ENCODE measurements at places on chromosomes 6 and 20.
A peak's percentile ranks its signal among the peaks of the same experiment; 100 is the strongest.

DNA sequence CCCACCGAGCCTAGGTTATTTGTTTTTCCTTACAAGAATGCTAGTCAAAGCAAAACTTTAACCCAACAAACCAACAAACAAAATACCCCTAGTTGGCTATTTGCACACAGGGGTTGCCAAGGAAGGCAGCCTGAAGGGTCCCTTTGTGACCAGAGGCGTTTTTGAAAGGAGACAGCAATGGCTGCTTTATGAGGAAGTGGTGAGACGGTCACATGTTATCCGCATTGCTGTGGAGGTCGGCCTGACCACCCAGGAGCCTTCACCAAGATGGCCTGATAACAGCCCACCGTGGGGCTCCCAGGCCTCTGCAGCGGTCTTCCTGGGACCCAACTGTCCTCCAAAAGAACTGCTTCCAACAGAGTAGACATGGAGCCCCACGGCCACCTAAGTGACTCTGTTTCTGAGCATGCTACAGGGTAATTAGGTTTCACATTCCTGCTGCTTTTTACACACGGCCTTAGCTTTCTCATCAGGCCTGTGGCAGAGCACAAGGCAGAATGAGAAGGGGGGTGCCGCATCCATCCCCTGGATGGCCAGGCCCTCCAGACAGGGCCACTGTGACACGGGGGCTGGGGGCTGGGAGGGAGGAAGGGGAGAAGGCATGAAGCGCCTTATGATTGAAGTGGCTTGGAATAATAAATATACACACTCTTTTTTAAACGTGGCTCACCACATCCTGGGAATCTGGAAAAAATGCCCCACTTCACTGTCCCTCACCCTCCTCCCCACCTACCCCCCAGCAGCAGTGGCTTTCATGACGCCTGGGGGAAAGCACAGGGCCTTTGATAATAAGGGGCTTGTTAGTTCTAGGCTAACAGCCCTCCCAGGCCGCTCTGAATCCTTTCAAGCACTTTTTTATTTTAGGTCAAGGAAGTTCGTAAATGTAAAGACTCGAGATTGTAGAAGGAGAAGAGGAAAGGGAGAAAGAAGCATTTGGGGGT is 86.0 kb downstream of the CLIC5 start:
- DNase-seq: no peak

- DNase-seq: no peak
Measured at GRCh38 chr6:150272976-150273315, 95.9 kb upstream of the IYD start.

DNA sequence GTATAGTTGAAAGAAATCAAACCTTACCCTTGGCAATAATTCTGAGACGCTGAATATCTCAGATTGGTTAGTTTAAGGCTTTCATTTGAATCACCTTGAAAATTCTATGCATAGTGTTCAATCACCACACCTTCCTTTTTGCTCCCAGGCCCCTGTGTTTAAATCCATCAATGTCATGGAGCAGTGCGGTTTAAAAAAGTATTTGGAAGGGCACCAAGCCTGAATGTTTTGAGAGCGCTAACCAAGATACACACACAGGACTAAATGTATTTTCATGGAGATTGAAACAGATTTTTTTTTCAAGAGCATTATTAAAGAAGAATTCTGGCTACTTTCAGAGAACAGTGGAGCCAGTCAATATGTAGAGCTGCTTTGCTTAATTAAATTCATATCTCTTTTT is 195.7 kb downstream of the CENPW start:
- no peak for DNase-seq

DNA sequence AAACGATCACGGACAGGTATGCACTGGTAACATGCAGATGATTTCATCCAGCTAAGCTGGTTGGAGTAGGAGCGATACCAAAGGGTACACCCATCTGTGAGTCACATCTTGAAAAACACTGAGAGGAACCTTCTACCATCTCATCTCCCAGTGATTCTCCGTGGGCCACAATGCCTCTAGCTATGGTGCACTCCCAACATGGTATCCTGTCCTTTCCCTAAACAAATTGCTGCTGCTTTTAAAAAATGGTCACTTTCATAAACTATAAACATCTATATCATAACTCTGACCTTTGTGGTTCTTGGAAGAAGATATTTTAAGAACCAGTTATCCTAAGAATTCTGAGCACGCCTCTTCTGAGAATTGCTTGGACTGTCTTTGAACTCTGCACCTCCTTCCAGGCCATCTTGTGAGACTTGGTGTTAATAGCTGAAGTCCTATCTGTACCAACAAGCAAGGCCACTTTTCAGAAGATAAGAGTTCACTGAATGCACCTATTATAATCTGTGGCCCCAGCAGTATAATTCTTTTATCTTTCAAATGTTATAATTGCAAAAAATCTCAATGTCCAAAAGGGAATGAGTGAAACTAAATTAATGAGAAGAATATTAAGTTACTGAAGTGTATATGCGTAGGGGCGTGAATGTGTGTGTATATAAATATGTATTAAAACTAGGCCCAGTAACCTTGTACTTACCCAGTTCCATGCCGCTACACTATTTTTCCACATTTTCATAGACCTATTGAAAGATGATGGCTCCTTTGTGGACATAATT is 70.5 kb upstream of the TPD52L1 start:
- no peak for DNase-seq

GRCh38 chr6:79604583-79605037 is 26.5 kb upstream of the SH3BGRL2 start:
- no peak for DNase-seq

GRCh38 chr6:100347901-100348550 is 116.7 kb downstream of the SIM1 start:
- DNase-seq: no peak

- no peak for DNase-seq
Measured at GRCh38 chr6:134797400-134798113, 152.3 kb downstream of the ALDH8A1 start.

- peak; percentile 50 for DNase-seq
Measured at GRCh38 chr6:76885861-76886301, 577.4 kb downstream of the HTR1B start.

DNA sequence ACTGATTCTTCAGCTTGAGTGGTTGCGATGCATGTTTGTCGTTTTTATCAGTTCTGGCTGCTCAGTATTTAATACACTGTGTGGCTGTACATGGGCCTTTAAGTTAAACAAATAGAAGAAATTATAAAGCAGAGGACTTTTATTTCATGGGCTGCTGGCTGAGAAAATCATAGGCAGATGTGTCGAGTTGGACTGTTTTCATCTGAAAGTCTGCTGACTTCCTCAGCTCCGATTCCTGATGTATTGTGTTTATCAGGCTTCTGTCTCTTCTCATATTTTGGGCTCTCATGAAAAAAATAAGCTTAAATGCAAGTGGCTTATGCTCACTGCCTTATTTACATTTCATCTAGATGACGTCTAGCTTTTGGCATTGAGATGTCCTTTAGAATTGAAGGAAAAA is 129.5 kb upstream of the GGTLC1 start:
- peak; percentile 29 for DNase-seq

GRCh38 chr20:62557999-62558408 is 82.2 kb upstream of the GATA5 start:
- no peak for DNase-seq

- DNase-seq: peak; percentile 5
Measured at GRCh38 chr6:106975738-106976064, 1.2 kb upstream of the CD24 start.

- no peak for DNase-seq
Measured at GRCh38 chr20:56760610-56761009, 131.5 kb downstream of the TFAP2C start.

DNA sequence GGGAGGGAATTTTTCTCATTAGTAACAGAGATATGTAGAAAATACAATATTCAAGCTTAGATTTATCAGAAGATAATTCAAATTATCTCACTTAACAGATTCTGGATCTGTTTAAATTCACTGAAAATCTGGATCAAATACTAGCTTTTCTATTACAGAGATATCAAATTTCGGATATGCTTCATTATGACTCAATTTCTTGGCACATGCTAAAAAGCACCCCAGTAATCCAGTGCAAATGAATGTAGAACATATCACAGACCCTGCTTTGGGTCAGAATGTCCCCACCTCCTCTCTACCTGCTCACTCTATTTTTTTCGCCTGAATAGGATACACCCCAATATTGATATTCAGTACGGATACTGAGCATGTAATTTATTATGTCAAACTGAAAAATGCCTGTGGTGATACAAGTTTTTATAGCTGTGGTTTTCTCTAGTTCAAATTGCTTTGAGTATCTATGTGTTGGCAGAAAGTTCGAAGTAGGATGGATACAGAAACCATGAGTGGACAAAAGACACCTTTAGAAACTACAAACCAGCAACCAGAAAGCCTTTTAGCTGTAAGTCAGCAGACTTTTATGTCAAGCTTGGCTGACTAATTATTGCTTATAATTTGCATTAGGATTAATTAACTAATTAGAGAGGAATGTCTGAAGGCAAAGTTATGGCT is 290.0 kb downstream of the TFAP2B start:
- no peak for DNase-seq

- DNase-seq: no peak
Measured at GRCh38 chr20:61705386-61706258, 360.1 kb downstream of the TAF4 start.

- no peak for DNase-seq
Measured at GRCh38 chr6:141833001-141833655, 299.6 kb upstream of the GJE1 start.

DNA sequence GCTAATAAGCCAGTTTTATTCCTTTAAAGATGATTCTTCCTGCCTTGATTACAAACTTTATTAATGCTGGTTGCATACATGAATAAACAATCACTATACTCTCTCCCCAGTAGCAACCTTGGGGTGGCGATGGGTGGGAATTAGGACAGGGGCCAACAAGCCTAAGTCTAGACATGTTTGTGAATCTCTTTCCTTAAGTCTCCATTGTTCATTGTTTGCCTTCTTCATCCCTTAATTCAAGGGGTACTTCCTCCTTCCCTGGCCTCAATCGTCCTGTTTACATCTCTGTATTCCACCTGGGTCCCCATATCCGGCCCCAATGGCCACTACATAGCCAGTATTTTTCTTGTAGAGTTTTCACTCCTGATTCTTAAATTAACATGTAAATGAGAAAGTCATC is 66.0 kb downstream of the ARHGAP18 start:
- no peak for DNase-seq

DNA sequence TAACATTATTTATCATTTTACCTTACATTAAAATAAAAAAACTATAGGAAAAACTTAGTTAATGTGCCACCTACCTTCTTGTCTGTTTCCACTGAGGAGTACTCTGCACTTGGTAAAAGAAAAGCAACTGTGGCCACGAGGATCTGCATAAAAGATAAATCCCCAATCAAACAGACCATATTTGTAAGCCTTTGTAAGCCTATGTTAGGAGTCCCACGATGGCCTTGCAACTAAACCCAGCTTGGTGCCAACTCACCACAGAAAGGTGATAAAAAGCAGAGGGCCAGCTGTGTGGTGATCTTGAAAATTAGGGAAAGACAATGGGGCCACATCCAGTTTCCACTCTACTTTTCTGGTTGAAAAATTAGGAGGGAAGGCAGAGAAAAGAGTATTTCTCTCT is 156.9 kb downstream of the INSM1 start:
- no peak for DNase-seq

GRCh38 chr6:162636167-162636566 is 91.4 kb downstream of the PRKN start:
- no peak for DNase-seq

DNA sequence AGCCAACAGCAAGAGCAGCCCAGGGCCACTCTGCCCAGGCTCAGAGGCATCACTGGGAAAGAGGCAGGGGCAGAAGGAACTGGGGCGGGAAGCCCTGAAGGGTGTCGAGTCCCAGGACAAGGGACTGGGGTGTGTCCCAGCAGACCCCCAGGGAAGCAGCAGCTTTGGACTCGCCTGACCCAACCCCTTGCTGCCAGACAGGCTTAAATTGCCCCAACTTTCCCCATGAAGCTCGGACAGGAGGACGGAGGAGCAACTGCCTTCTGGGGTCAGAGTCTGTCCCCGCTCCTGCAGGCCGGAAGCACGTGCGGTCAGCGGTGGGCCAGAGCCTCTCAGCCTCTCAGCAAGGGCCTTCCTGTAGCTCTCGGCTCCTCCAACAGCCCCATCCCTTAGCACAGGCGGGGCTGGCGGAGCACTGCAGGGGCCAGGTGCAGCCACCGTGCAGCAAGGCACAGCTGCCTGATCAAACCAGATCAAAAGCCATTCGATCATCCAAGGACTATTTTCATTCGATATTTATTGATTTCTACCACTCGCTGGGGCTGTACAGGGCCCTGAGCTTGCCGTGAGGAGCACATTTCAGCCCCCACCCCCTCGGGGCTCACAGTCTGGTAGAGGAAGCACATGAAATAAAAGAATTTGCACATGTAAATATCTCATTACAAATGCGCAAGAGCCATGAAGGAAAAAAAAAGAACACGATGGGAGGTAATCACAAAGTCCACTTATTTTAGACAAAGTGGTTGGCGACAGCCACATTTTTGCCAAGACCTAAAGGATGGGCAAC is 31.8 kb upstream of the STX16 start:
- DNase-seq: no peak

- DNase-seq: no peak
Measured at GRCh38 chr20:17617212-17617867, 47.5 kb downstream of the DSTN start.

DNA sequence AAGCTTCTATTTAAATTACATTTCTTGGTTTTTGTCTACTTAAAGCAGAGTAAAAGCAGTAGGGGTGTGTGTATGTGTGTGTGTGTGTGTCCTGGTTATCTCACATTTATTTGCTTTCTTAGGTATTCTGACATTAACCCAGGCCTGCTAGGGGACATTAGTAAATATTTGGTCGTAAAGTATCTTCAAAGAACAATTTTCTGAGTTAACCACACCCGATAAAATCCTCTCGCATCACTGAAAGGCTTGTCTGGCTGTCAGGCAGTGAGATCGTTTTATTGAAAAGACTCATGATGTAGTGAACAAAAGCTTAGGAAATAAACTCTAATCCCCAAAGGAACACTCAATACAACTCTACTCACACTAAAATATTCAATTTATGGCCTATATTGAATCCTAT is 77.9 kb downstream of the ZNF217 start:
- DNase-seq: no peak

DNA sequence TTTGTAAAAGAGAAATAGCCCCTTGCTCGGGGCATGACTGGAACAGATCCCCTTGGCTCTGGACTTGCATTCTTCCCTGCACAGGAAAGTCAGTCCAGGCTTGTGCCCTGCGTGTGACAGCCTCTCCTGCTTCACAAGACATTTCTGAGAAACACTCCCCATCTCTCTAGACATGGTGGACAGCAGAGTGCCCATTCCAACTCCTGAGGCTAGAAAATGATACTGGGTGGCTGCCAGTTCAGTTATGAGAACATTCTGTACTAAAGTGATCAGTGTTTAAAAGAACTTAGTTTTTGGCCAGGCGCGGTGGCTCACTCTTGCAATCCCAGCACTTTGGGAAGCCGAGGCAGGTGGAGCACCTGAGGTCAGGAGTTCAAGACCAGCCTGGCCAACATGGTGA is 41.3 kb downstream of the TGM3 start:
- DNase-seq: no peak

GRCh38 chr20:14335052-14335451 is 2.4 kb downstream of the FLRT3 start:
- DNase-seq: no peak
